ENCODE measurements at places on chromosomes 13 and 19.

DNA sequence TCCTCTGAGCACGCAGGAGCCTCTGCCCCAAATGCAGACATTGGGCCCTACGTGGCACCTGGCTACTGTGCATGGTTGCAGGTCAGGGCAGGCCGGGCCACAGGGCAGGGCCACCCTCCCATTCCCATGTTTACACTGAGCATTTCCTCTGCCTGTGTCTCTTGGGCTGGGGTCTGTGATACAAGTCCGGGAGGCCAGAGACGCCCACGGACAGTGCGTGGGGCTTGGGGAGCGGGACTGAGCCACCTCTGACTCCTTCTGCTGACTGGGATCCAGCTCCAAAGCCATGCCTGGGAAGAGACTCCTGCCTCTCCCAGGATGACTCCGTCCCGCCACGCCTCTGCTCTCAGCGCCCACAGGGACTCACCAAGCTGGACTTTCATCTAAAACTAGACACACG lies 18.8 kb downstream of the GAS6 start:
- no peak for DNase-seq

DNA sequence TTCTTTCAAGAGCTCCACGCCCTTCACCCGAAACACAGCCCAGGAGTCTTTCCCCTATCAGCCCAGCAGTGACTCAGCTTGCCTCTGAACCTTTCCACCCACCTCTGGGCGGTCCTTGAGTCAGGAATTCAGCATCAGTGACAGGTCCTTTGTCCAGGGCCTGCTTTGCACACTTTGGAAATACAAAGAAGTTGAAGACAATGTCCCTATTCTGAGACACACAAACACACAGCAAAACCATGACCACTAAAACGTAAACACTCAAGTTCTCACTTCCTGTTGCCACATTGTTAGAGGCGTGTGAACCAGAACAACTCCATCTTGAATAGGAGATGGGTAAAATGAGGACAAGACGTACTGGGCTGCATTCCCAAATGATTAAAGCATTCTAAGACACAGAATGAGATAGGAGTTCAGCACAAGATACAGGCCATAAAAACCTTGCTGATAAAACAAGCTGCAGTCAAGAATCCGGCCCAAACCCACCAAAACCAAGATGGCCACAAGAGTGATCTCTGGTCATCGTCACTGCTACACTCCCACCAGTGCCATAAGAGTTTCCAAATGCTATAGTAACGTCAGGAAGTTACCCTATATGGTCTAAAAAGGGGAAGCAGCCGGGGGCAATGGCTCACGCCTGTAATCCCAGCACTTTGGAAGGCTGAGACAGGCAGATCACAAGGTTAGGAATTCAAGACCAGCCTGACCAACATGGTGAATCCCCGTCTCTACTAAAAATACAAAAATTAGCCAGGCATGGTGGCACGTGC lies 49.2 kb upstream of the ATP12A start:
- DNase-seq: peak; percentile 14

DNA sequence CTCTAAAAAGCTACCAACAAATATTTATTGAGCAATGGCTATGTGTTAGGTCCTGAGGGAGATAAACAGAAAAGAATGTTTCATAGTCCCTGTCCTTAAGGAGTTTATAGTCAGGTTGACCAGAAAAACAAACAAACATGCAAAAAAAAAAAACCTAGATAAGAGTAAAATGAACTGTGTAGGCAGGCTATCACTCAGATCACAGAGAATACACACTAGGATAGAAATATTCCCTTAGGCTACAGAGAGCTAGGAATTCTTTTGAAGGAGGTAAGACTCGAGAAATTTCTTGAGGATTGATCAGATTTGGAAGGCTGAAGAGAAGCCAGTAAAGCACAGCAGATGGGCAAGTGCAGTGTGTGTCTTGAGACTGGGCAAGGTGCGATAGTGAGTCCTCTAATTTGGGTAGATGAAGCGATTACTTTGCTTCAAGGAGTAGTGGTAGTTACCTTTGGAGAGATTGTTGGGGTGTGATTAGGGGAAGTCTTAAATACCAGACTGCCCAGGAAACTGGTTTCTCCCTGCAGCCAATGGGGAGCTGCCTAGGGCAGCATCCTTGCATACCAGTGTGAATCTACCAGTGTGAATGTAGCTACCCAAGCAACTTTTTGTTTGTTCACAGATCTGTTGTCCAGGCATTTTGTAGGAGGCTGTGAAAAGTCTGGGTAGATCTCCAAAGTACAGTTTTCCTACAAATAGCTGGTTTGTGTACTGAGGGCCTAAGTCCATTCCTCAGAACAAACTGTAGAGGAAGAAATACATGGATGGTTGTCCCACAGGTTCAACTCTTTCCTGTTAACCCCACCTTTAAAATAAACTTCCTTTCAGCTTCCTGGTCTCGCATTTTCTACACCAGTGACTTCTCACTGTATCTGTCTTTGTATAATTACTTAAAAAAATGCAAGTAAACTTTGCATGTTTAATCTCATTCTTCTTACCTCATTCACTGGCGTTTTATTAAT lies 314.1 kb downstream of the KLF5 start:
- DNase-seq: no peak

DNA sequence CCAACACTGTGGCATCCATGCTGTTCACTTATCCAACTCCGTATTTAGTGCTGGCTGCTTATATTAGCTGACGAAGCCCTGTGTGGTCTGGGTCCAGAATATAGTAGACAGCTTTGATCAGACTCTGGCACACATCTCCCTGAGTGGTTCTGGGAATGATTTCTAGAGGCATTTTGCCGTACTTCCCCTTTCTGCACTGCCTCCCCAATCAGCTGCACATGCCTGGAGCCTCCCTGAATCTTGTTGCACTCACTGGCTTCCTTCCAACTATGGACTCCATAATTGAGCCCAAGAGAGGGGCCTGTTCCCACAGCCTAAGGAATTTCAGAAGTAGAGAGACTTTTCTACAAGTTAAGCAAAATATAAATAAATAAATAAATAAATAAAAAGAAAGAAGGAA lies 30.4 kb upstream of the PCDH8 start:
- no peak for DNase-seq

GRCh38 chr19:33302974-33303790 lies 848 bp upstream of the CEBPA start:
- peak; percentile 86 for DNase-seq

GRCh38 chr19:51593138-51593890 lies 22.2 kb downstream of the ZNF175 start:
- no peak for DNase-seq

GRCh38 chr13:45396533-45397095 lies 21.6 kb downstream of the SLC25A30 start:
- no peak for DNase-seq

DNA sequence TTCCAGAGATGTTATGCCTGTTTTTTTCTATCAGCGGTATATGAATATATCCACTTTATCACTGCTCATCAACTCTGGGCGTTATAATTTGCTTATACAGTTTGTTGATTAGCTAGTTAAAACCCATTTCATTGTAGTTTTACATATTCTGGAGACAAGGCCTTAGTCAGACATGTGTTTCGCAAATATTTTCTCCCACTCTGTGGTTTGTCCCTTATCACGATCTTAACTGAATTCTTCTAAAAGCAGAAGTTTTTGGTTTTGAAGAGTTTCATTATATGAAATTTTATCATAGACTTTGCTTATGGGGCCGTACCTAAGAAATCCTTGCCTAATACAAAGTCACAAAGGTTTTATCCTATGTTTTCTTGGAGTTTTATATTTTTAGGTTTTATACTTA lies 84.6 kb downstream of the FRY start:
- DNase-seq: no peak

GRCh38 chr19:35882114-35882832 lies 13.9 kb downstream of the APLP1 start:
- DNase-seq: no peak

- DNase-seq: no peak
Observed at GRCh38 chr19:36527341-36527740, 730 bp downstream of the ZNF260 start.

DNA sequence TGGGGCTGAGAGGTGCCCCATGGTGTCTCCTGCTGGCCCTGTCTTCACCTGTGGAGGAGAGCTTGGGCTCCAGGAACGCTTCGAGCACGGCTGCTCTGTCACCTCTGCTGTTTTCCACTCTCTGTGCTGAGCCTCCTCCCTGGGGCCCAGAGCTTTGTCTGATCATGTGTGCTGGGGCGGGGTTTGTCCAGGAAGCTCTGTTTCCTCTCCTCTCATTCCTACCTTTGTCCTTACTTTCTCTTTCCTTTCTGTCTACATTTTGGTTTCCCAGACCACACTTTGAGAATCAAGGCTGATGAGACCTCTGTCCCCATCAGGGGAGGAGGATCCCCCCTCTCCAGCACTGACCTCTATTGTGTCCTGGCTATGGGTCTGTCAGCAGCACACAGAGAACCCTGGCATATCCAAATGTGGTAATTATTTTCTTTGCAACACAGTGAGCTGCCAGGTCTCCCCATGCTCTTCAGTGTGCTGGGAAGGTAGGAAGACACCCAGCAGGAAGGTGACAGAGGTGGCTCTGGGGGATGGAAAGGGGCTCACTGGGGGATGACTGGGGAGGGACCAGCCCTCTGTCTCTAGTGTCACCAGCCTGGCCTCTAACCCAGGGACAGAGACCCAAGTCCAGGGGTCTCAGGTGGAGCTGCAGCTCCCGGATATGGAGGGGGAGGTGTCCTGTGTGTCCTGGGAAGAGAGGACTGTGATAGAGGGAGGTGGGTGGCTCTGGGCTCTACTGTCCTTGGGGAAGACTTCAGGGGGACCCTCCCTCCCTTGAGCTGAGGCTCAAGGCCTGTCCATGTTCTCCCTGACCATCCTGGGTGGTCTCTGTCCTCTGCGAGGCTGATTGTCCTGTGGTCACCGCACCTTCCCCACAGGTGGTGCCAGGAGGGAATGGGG lies at the start of gene CEACAM1:
Gene CEACAM1, minus strand, starts transcription at position 128 of the 894 bp plus-strand sequence. Its CDS starts 107 bp downstream, at position 21.
- DNase-seq: no peak

- no peak for DNase-seq
Observed at GRCh38 chr19:541699-542098, 2.2 kb upstream of the GZMM start.

- DNase-seq: peak; percentile 14
Observed at GRCh38 chr13:50401049-50401505, 385.8 kb downstream of the KCNRG start.

DNA sequence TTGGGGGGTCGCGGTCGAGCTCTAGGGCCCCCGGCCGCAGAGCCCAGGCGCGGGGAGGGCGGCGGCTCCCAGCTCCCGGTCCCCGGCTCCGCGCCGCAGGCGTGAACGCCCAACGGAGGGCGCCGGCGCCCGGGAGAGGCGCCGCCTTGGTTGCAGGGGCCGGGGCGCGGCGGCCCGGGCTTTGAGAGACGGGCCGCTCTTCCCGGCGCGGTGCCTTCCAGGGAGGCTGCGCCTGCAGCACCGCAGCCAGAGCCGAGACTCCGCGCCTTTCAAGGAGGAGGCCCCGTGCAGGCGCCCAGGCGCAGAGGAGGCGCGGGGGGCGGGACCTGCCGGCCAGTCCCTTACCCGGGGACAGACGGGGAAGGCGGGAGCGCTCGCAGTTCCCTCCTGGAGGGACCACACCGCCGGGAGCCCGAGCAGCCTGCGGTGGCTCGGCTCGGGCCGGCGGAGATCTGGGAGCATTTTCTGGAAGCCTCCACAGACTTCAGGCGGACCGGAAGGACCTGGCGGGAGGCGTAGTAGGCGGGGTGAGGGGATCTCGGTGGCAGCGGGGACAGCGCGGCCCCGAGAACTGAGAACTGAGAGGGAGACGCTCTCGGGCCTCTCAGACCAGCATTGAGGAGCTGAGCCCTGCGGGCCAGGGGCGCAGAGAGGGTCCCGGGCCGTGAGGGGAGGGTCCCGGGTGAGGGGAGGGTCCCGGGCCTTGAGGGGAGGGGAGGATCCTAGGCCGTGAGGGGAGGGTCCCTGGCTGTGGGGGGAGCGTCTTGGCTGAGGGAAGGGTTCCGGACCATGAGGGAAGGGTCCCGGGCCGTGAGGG lies 25.5 kb upstream of the MCF2L start:
- DNase-seq: peak; percentile 54

GRCh38 chr19:50542943-50543342 lies 25.3 kb downstream of the LRRC4B start:
- no peak for DNase-seq

DNA sequence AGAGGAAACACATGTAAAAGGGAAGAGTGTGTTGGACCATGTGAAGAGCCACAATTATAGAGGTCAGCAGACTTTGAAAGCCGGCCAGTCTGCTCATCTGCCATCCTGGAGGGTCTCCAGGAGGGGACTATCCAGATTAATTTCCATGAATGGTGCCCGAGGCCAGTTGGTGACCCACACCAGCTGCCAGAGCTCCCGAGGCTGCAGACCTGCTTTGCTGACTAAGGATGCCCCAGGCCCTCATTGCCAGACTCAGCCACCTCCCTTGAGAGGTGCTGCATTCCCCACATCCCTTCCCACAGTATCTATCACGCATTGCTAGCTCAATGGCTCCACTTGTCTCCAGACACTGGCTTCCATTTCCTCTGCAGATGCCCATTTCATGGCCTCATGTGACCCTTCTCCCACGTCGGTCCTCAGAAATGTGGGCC lies 110.3 kb downstream of the NALCN start:
- DNase-seq: peak; percentile 45

DNA sequence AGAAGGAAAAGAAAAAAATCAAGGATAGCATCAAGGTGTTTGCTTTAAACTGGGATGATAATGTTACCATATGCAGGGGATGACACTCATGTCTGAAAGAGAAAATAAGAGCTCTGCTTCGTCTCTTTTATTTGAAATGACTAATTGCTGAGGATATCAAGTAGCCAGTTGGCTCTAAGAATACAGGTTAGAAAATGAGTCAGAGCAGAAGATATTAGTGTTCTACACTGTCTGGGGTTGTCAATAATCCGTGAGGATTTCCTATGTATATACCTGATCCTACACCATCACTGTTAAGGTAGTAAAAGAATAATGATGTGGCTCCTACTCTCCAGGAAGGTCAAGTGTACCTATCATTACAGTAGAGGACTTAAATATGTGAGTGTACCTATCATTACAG lies 562.5 kb downstream of the GPC6 start:
- no peak for DNase-seq

GRCh38 chr13:62320129-62321108 lies 904.8 kb upstream of the PCDH20 start:
- peak; percentile 73 for DNase-seq

GRCh38 chr13:106373989-106374572 lies 161.4 kb downstream of the EFNB2 start:
- DNase-seq: no peak

DNA sequence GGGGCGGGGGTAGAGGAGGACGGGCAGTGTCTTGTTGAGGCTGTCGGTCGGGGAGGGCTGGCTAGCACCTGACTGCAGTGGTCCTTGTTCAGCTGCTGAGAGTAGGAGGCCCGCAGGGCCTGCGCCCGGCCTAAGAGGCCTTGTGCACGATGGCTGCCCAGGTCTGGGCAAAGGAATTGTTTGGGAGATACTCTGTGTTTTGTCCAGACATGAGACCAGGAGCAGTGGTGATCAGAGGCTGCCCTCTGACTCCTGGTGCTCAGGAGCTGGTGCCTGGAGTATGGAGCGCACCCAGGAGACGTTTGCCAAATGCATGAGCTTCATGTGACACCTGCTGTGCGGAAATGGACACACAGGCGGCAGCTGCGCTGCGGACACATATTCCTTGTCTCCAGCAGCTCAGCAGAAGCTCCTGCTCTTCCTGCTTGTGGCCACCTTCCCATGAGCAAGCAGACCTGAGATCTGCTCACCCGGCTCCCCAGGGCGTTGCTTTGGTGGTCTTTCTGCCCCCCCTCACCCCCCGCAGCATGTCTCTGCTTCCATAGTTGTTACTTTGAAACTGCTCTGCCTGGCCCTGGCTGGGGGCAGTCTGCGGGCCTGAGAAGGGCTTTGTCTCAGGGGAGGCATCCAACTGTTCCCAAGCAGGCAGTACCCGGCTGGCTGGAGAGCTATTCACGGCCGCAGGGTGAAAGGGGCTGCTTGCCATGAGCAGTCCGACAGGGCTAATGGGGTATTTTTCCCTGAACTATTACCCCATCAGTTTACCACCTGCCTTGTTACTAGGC lies 163.9 kb downstream of the TEX29 start:
- no peak for DNase-seq
